ENCODE measurements at places on chromosomes 6 and 20.
A peak's percentile ranks its signal among the peaks of the same experiment; 100 is the strongest.

GRCh38 chr6:149078211-149078782, 239.2 kb upstream of the TAB2 start:
- DNase-seq, result no peak

DNA sequence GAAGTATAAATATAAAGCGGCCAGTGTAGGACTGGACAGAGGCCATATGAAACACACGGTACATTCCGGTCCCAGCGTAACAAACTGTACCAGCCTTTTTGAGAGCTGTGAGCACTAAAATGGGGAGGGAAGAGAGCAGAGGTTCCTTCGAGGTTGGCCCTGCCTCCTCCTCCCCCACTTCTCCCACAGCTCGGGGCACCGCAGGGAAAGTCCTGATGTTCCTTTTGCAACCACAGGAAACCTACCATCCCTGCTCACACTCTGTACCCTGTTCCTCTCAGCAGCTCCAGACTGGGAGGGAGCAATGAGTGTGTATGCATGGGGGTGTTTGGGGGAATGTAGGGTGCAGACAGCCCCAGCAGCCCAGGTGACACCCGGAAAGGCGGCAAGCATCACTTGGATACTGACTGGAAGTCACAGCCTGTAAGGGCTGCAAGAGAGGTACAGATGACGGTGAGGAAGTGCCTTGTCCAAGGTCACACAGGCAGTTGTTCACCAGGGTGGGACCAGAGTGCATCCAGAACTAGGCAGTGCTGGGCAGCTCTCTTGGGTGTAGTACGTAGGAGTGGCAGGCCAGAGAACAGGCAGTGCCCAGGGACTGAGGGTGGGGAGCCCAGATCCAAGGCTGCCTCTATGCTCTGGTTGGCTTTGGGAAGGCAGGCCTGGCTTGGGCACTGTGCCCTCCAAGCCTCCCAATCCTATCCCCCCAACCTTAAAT, 11.0 kb upstream of the ARMC12 start:
- DNase-seq, result no peak

DNA sequence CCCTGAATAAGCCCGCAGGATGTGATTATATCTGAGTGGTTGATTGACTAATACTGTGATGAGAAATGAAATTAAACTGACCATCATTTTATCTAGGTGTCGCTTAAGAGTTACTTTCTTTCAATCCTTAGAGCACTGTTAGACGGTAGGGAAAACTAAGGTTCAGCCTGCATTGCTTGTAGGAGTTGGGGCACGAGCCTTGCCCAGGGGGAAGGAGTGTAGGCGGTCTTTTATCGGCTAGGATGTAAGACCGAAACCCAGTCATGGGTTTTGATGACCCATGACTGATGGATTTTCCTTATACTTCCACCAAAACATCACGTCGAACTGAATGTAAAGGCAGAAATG, 392 bp upstream of the TASP1 start:
- DNase-seq, result no peak

GRCh38 chr20:11826334-11826733, 91.4 kb upstream of the BTBD3 start:
- no peak for DNase-seq

DNA sequence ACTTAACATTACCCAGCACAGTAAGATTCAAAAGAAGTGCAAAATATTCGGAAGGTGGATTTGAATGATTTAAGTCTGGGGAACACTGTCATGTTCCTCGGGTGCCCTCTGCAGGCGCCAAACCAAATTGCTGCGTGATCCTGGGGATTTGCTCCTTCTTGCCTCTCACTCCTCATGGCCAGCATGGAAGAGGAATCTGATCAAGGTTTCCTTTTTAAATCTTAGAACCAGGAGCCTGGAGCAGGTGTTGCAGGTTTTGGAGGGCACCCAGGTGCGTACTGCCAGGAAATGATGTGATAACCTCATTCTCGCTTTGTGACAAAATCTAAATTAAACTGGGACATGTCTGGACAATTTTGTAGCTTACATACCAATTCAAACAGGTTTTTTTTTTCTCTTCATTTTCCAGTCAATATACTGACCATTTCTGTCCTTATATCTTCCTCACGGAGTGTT, 8.1 kb upstream of the PFDN4 start:
- peak; percentile 59 for DNase-seq

DNA sequence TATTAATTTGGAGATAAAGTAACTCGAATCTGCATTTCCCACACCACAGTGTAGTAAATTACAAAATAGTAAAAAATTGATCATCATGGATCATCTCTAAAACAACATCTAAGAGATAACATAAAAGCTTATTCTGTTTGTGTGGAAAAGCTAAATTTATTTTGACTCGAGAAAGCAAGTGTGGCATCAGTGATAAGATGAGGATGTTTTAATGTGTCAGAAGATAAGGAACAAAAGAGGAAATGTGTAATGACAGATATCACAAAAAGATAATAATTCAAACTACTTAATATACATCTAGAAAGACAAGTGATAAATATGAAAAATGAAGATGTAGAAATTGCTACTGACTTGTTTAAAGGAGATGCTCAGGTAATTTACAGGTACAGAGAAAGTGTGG, 74.1 kb downstream of the DNAH8 start:
- DNase-seq, result no peak

DNA sequence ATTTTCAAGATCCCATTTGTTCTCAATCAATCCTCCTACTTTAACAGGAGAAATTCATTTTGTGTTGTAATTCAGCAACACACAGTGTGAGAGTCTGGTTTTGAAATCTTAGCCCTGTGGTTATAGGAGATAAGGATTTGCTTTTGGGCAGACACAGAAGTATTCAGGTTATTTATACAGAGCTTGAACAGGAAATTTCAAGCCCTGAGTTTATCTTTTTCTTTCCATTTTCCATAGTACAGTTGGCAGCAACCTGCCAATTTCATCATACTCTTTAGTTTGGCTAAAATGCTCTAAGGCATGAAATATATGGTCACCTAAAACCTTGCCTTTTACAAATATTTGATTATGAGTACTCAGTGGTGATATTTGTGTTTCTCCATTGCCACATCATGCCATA, 41.4 kb downstream of the PKIB start:
- no peak for DNase-seq

DNA sequence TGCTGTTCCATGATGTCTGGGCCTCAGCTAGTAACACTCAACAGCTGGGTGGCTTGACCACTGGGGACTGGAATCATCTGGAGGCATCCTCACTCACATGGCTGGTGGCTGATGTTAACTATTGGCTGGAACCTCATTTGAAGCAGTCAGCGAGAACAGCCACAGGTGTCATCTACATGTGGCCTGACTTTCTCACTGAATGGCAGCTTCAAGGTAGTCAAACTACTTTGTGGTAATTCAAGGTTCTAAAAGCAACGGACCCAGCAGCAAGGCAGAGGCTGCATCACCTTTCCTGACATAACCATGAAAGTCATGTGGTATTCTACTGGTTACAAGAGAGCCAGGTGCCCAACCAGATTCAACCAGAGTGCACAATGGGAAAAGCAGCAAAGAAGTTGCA, 115.9 kb upstream of the DST start:
- no peak for DNase-seq

GRCh38 chr6:39228111-39228971, 934 bp downstream of the KCNK5 start:
- DNase-seq, result no peak

DNA sequence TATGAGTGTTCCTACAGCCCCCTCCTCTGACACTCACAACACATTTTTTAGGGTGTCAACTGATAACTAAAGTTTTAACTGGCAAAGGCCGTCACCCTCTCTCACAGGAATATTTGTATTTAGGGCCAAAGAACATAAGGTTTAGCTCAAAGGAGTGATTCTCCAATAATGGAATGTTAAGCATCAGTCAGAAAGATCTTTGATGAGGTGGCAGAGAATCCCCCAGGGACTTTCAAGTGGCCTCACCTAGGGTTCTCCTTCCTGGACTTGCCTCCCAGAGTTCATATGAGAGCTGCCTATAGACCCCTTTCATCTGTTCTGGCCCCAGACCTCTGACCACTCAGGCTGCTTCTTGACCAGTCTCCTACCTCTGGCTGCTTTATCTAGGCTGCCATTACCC, 7.4 kb upstream of the SCUBE3 start:
- no peak for DNase-seq

- no peak for DNase-seq
These were observed 154.2 kb upstream of the MLN start for GRCh38 chr6:33957892-33958525.

DNA sequence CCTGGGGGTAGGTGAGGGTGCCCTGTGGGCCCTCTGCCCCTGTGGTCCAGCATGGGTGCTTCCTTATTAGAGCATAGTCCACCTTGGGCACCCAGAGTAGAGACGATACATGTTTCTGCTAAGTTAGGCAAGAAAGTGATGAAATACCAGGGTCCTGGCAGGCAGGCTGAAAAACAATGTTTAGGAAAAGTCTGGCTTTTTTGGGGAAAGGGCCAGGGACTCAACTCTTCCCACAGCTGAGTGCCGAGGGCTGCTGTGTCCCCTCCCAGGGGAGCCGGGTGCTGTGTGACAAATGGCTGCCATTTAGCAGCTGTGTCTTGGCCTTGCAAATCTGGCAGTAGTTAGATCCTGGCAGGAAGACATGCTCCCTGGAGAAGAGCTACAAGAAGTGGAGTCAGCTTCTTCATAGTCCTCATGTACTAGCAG, 61.5 kb downstream of the RREB1 start:
- no peak for DNase-seq

DNA sequence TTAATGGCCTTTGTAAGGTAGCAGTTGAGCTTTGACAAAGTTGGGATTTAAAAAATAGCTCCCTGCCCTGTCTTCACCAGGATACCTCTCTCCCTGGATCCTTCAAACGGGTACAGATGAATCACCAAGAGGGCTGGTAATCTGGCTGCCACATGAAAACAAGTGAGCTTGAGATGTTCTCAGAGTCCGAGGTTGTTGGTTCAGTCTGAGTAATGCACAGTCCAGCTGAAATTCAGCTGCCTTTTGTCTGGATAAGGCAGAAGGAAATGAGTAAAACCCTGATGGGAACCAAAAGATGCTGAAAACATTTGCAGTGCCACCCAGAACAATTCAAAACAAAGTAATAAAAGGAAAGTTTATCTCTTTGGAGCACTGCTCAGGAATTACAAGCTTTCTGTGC, 86.8 kb downstream of the GJA1 start:
- DNase-seq, result no peak

GRCh38 chr6:132052096-132052495, 100.9 kb upstream of the CCN2 start:
- no peak for DNase-seq

DNA sequence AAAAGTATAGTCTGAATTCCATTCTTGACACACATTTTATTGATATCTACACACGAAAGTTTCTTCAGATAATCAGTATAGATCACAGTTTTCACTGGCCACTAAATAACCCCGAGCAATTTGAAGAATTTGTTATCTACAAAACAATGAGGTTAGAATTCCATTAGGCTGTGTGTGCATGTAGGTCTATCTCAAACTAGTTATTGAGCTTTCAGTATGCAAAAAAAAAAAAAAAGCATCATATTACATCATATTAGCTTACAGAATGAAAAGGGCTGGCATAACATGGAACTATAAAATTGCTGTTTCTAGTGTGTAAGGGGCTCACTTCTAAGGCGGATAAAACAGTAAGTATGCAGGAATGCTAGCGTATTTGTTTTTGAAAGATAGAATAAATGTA, 59.5 kb upstream of the ADGRG6 start:
- DNase-seq, result no peak

DNA sequence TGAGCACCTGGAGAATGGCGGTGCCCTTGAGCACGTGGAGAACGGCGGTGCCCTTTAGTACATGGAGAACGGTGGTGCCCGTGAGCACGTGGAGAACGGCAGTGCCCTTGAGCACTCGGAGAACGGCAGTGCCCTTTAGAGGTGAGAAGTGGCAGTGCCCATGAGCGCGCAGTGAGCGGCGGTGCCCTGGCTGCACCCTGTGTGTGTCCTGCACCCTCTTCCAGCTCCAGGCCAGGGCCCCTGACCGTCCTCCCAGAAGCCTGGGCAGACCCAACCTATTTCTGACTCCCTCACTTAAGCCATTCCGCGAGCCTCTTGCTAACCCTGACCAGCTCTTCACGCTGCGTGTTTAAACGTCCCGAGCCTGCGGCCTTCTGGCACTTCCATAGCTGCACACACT, 151.3 kb downstream of the DLL1 start:
- no peak for DNase-seq

DNA sequence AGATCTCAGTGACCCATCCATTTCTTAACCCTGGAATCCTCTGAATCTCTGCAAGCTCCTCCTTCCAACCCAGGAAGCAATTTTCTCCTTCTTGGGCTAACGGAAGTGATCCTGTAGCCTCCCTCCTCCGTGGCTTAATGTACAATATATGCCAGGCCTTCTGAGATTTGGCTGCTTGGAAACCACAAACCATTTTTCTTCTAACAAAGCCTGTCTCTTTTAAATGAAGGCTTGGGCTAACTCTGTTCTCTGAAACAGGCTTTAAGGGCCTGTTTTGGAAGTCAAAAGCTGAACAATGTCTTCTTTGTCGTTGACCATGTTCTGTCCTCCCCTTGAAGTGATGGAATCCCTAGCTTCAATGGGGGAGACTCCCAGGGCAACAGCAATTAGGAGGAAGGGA, 14.9 kb downstream of the FYN start:
- no peak for DNase-seq

- no peak for DNase-seq
These were observed 444.6 kb downstream of the KIF16B start for GRCh38 chr20:16128538-16129106.

DNA sequence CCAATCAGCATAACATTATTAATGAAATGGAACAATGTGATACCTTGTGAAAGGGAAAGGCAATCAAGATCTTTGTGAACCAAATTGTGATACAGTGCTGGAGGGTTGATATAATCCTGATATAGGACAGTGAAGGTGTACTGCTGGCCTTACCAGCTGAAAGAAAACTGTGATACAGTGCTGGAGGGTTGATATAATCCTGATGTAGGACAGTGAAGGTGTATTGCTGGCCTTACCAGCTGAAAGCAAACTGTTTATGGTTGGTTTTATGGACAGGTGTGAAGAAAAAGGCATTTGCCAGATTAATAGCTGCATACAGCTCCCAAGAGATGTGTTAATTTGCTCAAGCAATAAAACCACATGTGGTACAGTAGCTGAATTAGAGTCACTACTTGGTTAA, 73.9 kb downstream of the MRAP2 start:
- no peak for DNase-seq

DNA sequence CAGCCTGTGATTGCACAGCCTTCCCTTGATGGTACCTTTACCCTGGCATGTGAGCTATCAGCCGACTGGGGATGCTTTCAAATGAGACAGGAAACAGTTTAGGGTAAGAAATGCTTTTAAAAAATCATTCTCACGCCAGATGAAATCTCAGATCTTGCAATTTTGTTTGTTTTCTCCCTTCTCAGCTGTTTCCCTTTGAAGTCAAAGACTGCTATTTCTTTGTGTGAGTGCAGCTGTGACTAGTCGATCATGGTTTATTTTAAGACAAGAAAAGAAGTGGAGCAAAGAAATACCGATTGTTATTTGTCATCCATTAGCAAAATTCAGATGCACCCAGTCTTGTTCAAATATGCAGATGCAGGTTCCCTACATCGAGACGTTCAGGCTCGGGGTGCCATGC, 489.7 kb downstream of the QKI start:
- DNase-seq, result no peak

- no peak for DNase-seq
These were observed 73.7 kb downstream of the SLC22A3 start for GRCh38 chr6:160421854-160422253.
